ENCODE measurements at places on chromosomes 2 and 18.

DNA sequence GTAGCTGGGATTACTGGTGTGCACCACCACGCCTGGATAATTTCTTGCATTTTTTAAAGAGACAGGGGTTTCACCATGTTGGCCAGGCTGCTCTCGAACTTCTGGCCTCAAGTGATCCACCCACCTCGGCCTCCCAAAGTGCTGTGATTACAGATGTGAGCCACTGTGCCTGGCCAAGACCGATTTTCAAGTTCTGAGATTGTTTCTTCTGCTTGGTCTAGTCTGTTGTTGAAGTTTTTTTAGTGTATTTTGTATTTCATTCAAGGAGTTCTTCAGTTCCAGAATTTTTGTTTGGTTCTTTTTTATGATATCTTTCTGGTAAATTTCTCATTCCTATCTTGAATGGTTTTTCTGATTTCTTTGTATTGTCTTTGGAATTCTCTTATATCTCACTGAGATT, 96.4 kb downstream of the ANKRD12 start:
- no peak for DNase-seq

DNA sequence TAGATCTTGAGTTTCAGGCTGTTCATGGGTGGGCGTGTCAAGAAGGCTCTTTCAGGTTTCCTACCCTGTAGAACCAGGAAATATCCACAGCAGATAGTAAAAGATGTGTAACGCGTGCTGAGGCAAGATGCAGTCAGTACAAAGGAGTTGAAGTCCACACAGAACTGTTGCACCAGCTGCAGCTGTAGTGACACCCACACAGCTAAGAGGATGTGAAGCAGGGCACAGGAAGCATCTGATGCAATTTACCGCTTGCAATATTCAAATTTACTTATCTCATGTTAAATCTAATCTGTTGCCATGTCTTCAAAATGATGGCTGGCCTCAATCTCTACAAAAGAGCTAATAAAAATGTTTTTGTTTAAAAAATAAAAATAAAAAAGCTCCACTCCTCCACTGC, 132.8 kb downstream of the ARHGAP15 start:
- DNase-seq, result no peak

DNA sequence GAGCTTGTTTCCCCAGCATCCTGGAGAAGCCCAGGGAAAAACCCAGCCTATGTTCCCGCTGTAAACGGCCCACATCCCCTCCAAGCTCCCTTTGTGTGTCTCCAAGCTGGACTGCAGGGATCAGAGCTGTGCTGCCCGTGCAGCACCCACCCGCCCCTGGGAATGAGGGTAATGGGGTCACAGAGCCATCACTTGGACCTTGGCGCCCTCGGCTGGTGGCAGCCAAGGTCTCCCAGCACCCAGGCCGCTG, 670 bp upstream of the INPP5D start:
- DNase-seq, result no peak

DNA sequence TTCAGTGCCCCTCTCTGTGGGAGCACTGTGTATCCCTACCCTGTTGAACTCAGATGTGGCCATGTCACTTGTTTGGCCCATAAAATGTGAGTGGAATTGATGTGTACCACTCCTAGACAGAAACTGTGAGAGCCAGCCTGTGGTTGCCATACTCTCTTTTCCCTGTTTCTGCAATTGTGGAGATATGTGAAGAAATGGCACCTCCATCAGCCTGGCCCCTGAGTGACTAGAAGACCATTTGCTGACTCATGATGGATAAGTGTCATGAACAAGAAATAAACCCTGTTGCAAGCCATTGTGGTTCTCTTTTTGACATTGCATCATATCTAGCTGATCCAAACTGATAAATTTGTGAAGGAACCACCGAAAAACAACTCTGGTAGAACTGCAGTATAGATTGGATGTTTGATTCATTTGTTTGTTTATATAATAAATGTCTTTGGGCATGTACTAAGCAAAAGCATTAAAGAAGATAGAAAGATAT, 214.5 kb upstream of the FBXO11 start:
- no peak for DNase-seq

DNA sequence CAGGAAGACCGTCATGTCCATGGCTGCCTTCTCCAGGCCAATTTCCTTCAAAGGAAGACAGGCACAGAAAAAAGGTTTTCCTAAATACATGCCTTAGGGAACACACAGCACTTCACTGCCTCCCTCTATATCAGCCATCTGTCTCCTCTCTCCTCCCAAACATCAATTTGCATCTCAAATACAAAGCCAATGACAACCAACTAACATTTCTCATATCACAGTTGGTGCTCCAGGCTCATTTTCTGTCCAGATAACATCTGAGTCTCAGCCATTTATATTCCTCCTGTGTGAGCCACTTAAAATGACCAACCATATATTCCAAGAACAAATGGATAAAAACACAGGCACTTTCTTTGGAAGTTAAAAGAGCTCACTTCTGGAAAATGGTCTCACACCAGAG, 62.5 kb upstream of the ACAA2 start:
- no peak for DNase-seq

DNA sequence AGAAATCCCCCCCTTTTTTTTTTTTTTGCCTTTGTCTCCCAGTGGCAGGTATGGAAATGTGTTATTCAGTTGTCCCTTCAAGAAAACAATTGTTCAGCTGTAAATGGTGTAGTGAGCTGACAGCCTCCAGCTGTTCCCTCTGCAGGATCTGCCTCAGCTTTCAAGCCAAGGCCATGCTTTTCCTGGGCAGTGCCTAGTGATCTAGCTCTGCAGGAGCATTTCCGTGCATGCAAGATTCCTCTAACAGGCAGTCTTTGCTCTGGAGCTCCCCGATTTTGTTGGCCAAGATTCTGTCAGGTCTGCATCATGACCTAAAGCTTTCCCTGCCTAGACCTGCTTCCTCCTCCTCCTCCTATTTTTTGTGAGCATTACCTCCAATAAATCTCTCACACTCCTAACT, 300.7 kb upstream of the UBE2E3 start:
- DNase-seq, result no peak

GRCh38 chr2:48586433-48586832, 31.2 kb upstream of the GTF2A1L start:
- no peak for DNase-seq

DNA sequence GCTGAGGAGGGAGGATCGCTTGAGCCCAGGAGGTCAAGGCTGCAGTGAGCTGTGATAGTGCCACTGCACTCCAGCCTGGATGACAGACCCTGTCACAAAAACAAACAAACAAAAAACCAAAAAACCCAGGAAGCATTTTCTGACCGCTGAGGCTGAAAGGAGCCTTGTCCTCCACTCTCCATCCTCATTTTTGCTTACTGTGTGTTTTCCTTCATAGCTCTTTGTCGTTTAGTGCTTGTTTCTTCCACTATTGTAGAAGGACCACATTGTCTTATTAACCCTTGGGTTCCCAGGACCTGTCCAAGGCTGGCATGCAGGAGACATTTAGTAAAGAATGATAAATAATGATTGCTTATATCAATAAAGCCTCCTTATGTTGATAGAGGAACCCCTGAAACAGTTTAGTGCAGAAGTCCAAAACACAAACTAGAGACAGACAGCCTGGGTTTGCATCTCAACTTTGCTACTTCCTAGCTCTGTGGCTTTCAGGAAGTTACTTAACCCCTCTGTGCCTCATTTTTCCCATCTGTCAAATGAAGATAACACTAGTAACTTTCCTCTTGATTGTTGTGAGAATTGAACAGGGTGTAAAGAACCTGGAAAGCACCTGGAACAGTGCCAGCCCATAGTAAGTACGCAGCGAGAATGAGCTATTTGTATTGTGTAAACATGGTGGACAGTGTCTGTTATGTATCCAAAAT, 126.0 kb downstream of the LPIN1 start:
- DNase-seq, result no peak

- DNase-seq, result no peak
Measured at GRCh38 chr18:54327818-54328217, 29.8 kb downstream of the STARD6 start.

- DNase-seq, result no peak
Measured at GRCh38 chr2:145626301-145626700, 1106.4 kb upstream of the ZEB2 start.

DNA sequence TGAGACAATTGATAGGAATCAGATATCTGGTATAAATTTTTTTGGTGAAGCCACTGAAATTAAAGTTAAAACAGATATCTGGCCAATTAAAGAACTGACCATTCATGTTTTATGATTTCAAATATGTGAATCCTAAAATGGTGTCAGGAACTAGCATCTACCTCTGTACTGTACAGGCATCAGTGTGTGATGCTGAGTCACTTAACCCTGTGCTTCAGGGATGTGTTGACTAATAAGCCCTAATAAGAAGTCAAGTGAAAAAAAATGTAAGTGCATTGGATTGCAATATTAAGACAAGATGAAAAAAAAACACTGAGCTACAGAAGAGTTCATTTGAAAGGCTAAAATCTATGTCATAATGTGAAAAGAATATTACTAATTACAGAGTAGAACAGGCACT, 9.1 kb upstream of the UNC80 start:
- no peak for DNase-seq

DNA sequence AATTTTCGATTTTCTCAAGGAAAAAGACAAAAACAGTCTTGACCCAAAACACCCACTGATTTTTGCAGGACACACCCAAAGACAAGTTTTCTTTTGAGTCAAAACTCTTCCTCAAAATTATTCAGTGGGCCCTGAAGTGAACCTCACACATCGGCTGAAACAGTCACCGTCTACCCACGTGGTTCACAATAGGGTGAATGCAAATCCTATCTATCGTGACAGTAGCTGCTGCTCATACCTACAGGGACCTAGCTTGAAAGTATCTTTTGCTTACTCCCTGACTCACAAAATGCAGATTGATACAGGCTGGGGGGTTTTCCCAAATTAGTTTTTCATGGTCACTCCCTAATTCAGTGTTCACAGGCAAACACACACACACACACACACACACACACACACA, 10.7 kb upstream of the CD226 start:
- no peak for DNase-seq

Data from stimulated activated CD4-positive, alpha-beta T cell treated with anti-CD3 and anti-CD28 coated beads, Interleukin-1b, Interleukin-23, amount 100 ng/mL, for 1 hour (primary cell).